ENCODE measurements at places on chromosomes 13 and 19.

GRCh38 chr13:52744842-52745375 is 5.3 kb upstream of the CNMD start:
- no peak for DNase-seq

GRCh38 chr19:5232798-5233505 is 107.7 kb downstream of the PTPRS start:
- DNase-seq: no peak

- no peak for DNase-seq
Measured at GRCh38 chr19:50823389-50824042, at the start of gene KLK1. Gene KLK1, minus strand, starts transcription at chr19:50823787. Its CDS starts 39 bp downstream, at chr19:50823748.

DNA sequence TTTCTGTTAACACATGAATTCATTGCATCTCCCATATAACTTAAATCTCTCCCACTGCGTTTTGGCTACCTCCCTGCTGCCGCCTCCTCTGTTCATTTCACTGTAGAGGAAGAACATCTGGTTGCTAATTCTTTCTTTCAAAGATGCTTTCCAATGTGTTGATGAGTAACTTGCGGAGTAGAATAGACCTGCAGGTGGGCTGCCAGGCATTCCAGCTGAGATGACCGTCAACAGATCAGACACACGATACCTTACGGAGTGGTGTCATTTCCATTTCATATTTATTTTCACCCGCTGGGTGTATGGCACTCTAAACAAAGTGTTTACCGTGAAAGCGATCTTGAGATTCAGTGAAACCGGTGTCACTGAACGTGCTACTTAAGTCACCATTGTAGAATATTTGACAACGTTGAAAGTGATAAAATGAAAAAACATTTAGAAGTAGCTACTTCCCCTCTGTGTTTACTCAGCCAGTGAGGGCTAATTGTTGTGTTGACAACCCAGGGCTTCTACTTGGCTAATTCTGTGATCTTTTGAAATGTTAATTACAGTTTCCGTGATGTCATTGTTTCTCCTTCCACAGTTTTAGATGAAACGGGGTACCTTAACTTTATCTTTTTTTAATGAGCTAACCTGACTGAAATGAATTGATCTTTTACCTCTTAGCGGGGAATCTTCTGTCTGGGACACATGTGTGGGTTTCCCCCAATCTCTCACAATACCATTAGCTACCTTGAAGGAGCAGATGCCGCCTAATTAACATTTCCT is 228.5 kb upstream of the ARGLU1 start:
- DNase-seq: no peak

DNA sequence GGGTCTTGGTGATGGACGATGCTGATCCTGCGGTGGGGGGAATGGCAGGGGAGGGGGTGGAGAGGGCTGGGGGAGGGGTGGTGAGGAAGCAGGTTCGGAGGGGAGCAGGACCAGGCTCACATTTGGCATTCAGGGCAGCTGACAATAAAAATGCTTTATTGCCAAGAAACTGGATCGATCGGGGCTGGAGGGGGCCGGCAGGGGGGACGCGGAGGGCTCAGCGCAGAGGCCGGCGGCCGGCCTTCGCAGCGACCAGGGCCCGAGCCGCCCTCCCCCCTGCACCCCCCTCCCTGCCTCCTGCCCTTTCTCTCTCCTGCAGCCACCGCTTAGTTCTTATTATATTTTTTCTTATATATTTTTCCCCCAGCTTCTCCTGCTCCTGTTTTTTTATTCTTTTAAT is 18.1 kb upstream of the POU2F2 start:
- DNase-seq: no peak

- no peak for DNase-seq
Measured at GRCh38 chr19:16542910-16543472, 754 bp upstream of the CHERP start.

- no peak for DNase-seq
Measured at GRCh38 chr13:114034481-114034891, 60.6 kb upstream of the C13orf46 start.

DNA sequence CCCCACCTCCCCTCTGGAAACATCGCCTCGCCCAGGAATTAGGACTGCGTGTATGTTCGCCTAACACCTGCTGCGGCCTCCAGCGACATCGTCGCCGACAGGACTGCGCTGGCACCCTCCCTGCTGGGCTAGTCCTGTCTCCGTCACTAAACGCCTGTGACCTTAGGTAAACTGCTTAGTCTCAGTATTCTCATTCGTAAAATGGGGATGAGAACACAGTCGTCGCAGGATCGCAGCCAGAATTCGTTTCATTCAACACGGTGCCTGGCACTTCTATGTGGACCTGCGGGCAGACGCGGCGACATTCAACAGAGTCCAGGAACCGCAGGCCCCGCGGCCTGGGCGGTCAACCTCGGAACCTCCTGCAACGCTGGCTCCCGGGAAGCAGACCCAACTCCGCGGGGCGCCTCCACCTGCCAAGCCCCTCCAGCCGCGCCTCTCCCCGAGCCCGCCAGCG is 485 bp downstream of the CRYL1 start:
- DNase-seq: peak; percentile 14

GRCh38 chr19:46298479-46299003 is 1.7 kb downstream of the HIF3A start:
- no peak for DNase-seq

DNA sequence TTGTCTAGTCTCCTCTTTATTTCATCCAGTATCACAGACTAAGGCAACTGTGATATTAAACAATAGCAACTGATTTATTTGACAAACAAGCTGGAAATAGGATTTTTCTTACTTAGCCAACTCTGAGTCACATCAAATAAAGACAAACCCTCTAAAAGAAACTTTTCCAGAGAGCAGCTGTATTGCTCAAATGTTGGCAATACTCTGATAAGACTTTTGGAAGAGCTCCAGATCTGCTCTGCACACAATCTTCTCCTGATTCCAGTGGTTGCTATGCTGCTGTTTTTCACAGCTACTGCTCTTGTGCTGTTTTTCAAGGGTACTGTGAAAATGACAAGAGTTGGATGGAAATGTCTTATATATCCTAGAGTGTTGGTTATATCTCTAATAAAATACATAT is 1479.2 kb downstream of the SLITRK5 start:
- DNase-seq: no peak
